Activated CD8-positive, alpha-beta memory T cell treated with anti-CD3 and anti-CD28 coated beads for 1 hour (primary cell): ENCODE measurements at places on chromosomes 5 and 9.

GRCh38 chr9:101418518-101419430 is 16.8 kb downstream of the ALDOB start:
- no peak for DNase-seq

GRCh38 chr5:171342362-171343111 is 33.5 kb downstream of the TLX3 start:
- DNase-seq: no peak

GRCh38 chr9:70561786-70562395 is 147.4 kb upstream of the KLF9 start:
- DNase-seq: no peak

DNA sequence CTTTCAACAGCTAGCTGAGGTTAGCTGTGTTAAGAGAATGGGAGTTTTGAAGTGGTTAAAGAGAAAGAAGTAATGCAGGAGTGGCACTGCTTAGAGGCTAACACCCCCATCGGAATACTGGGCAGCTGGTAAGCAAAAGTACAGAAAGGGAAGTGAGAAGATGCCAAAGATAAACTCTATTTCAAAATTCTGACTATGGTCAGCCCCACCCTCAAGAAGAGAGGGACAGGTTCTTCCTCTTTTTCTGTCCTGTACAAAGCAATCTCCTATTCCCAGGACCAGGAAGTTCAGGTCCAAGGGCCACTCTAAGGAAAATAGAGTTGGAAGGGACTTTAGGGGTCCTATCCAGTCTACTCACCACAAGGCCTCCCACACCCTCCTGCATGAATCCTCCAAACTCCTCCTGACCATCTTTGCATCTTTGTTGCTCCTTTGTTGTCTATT is 45.9 kb upstream of the JAK2 start:
- DNase-seq: no peak

DNA sequence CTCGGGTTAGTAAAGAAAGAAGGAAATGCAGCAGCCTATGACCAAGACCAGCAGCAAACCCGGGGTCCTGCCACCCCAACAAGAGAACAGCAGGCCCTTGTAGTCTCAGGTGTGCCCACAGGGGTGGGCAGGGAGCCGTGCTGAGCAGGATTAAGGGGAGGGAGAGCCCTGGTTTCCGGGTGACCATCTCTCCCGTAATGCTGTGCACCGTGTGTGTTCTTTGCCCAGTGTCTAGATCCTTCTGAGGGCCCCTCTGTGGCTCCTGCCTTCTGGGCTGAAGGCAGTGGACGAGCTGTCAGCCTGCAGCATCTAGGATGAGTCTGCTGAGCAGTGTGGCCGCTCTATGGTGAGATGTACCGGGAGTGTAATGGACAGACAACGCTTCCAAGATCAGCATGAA is 12.7 kb upstream of the PLEKHG4B start:
- DNase-seq: no peak

DNA sequence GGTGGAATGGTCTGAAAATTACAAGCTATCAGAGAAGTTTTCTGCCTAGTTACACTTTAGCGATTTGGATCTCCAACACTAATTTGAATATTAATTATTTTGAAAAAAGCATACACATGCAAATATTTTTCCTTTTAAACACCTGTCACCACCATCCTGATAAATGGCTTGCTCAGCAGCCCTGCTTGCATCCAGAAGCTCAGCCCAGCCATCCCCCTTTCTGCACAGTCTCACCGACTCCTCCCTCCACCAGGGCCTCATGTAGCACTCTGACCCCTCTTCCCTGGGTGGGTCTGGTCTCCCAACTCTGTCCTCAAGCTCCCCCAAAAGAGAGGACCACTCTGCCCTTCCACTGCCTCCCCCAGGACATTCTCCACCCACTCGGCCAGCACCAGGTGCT is 70.0 kb downstream of the C5orf15 start:
- no peak for DNase-seq

DNA sequence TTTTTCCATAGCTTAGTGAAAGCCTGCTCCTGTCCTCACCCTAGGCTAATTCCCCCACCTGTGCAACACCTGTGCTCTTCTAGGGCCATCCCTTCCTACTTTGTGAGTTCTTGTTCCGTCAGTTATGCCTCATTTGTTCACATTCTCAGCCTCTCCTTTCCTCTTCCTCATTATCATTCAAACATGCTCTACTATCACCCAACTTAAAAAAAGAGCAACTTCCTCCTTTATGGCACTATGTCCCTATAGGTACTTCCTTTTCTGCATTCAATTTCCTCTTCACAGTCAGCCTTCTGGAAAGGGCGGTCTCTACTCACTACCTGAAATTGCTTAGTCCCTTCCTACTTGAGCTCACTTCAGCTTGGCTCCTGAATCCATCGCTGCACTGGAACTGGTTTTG is 111.8 kb upstream of the LHFPL2 start:
- DNase-seq: no peak

GRCh38 chr5:74864823-74865222 is 1.4 kb downstream of the FAM169A start:
- no peak for DNase-seq

- no peak for DNase-seq
Measured at GRCh38 chr9:2962471-2963172, 118.7 kb upstream of the PUM3 start.

- no peak for DNase-seq
Measured at GRCh38 chr9:16543225-16543624, 327.2 kb downstream of the BNC2 start.

- DNase-seq: no peak
Measured at GRCh38 chr5:32102254-32102986, 71.7 kb downstream of the GOLPH3 start.

DNA sequence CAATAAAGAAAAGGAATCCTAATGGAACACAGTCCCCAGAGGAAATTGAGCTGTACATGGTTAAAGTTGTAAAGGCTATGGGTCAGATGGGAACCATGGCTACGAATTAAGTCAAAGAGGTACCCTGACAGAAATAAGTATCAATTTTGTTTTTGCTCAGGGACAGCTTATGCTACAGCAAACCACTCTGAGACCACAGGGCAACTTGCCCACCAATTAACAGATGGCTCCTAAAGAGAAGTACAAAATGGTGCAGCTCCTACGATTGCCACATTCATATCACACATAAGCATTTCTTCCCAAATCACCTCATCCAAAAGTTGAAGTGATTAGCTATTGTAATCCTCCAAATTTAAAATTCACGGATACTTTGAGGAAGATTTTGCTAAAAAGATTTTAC is 83.0 kb downstream of the ELAVL2 start:
- no peak for DNase-seq

- no peak for DNase-seq
Measured at GRCh38 chr9:126454795-126455194, 128.2 kb downstream of the MVB12B start.

DNA sequence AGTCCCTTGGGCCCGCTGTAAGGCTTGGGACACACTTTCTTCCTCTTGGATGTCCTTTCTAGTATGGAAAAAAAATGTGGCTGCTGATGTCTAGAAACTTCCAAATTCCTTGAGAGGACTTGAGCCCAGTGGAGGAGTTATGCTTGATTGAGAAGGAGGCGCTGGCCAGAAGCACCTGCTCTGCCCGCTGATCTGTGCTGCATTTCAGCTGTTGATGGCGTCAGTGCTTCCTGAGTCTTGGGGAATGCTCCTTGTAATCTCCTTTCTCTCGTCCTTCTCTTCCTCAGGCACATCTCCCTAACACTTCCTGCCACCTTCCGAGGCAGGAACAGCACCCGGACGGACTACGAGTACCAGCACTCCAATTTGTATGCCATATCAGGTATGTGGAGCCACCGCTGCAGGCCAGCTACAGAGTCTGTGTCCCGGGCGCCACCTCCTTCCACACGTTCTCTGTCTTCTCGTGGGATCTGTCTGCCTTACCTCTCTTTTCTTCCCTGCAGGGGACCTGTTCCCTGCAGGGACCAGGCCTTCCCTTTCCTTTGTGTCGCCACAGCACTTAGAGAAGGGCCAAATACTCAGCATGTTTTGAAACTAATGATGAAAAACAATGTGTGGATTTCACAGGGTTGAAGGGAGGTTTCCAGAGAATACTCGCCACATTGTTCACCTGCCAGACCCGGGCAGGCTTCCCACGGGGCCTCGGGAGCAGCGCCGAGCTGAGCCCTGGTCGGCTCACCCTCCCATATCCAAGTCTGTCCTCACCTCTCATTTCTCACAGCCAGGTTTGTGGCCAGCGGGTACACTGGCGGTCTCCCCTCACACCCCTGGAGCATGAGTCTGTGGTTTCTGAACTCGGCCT is 95.2 kb downstream of the MVB12B start:
- DNase-seq: no peak

GRCh38 chr5:157766902-157767301 is 23.4 kb downstream of the LSM11 start:
- no peak for DNase-seq

GRCh38 chr9:121201045-121201737 is 478 bp downstream of the RAB14 start:
- DNase-seq: peak; percentile 10

DNA sequence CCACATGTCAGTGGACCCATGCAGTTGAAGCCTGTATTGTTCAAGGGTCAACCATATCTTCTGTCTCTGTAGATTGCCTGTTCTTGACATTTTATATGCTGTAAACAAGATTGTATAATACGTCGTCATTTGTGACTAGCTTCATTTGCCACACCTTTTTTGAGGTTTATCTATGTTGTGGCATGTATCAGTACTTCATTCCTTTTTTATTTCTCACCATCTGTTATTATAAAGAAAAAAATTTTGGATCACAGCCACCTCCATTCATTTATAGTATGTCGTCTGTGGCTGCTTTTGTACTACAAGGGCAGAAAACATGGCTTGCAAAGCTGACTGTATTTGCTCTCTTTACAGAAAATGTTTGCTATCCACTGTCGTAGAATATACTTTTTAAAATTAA is 72.4 kb downstream of the TEK start:
- DNase-seq: no peak

DNA sequence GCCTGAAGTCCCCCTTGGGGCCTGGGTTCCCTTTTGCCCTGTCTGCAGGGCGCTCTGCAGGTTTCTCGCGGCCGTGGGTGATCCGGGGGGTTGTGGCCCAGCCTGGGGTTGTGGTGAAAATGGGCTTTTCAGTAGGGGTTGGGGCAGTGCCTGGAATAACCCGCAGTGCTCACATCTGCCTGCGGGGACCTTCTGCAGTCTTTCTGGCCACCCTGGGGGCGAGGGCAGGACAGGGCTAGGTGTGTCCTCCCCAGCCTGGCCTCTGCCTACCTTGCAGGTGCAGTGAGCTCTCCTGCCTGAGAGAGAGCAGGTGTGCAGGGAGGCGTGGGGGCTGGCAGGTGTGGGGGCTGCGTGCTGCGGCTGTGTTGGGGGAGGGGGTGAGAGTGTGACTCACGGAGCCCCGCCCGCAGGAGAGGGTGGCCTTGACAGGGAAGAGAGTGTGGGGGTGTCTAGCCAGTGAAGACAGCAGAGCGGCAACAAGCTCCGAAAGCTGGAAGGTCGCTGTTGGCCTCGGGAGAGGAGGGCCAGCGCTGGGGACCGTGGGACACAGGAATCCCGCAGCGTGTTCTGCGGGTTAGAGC is 131.4 kb downstream of the MRPL36 start:
- no peak for DNase-seq

DNA sequence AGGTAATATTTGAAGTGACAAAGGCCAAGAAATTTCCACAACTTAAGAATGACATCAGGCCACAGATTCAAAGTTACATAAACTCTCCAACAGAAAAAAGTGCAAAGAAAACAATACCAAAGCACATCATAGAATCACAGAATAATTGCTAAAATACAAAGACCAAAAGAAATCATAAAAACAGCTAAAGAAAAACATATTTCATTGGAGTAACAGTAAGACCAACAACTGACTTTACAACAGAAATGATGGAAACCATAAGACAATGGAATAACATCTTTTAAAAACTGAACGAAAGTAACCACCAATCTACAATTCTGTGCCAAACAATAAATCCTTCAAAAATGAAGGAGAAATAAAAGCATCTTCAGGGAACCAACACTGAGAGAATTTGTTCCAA is 38.3 kb downstream of the ZDHHC21 start:
- no peak for DNase-seq

DNA sequence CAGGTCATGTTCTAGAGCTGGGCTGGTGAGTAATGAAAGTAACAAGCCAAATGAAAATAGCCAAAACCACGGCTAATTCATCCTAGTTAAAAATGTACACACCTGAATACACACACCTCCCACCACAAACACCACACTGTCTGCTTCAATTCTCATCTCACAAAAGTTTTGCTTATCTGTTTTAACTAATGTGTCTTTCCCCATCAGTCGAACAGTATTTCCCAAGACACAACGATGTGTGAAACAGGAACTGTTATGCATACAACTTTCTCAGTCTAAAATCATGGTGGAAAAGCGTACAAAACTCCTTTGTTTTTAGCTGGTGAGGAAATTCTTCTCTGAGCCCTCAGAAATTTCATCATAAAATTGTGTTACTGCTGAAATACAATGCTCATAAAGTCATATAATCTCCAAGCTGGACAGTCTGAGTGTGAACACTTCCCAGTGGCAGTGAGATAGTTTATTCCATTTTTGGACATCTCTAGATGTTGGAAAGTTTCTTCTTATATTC is 242.4 kb downstream of the EFNA5 start:
- DNase-seq: no peak

DNA sequence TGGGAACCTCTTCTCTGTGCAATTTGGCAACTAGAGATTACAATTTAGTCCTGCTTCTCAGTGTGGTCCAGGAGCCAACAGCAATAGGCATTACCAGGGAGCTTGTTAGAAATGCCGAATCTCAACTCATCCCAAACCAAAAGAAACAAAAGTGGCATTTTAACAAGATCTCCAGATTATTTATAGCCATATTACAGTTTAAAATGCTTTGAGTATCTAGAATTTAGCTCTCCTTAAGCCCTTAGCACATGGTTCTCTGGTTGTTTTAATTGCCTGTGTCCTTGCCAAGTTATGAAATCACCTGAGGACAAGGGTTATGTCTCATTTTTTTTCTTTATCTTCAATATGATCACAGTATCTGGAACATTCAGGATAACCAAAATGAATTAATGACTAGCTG is 51.6 kb upstream of the TAS2R1 start:
- no peak for DNase-seq

- DNase-seq: no peak
Measured at GRCh38 chr5:109049565-109049964, 301.9 kb downstream of the FER start.

- DNase-seq: no peak
Measured at GRCh38 chr5:87787625-87788256, 375.0 kb upstream of the CCNH start.

DNA sequence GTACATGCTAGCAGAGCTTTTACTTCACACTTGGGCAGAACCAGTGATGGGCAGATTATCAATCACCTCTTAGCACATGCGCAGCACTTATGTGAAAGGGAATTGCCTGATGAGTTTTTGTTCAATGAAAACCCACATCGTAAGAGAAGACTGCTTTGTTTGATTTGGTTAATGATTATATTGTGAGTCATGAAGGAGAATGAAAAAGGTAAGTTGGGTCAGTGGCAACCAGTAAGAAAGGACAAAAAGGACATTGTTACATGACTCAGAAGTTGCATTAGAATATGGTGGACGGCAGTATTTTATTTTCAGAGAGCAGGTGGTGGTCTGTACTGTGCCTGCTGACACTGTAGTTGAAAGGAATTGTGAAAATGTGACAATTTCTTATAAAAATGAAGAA is 127.4 kb downstream of the AOPEP start:
- DNase-seq: no peak

- DNase-seq: no peak
Measured at GRCh38 chr5:36744773-36745589, 131.6 kb upstream of the NIPBL start.

GRCh38 chr5:2200261-2200950 is 317.7 kb upstream of the IRX4 start:
- no peak for DNase-seq
